ENCODE measurements at places on chromosomes 1 and 21. TPM values are rescaled to one million over a fixed set of nuclear protein-coding genes. Genes with fewer than 3 reads are reported as not detected.

CFAP141 gene
- not detected for total RNA-seq

OR2T2 gene
- not detected for total RNA-seq

LCE2C gene
- total RNA-seq = not detected

TMEM234 gene
- total RNA-seq = 27.0 TPM

ALPL gene
- 14.6 TPM for total RNA-seq

AMIGO1 gene
- total RNA-seq = 15.6 TPM

- DNase-seq = no peak
Measured at GRCh38 chr1:226436855-226437491, 29.1 kb upstream of the PARP1 start.

DNA sequence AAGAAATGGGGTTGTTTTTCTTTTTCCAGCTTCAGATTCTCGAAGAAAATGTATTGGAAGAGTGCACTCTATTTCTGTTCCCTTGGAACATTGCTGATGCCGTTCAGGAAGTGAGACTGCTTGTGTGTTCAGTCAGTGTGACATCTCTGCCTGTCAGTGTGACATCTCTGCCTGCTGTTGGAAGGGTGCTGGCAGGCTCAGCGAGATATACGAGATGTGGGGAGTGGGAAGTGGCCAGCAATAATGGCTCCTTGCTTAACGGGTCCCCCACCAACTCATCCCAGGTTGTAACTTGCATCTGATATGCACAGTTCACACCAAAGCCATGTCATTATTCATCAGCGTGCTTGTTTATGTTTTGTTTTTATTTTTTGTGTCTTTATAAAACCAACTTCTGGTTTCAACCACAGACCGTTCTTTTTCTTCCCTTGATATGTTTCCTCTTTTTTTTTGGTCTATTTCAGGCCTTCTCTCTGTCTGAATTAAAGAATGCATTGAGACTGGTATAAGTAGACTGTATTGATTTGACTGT, 145.4 kb downstream of the GALNT2 start:
- no peak for DNase-seq

GRCh38 chr21:32065654-32066053, 192.8 kb downstream of the HUNK start:
- no peak for DNase-seq

GRCh38 chr21:35819134-35819533, 241.2 kb downstream of the SETD4 start:
- no peak for DNase-seq

DNA sequence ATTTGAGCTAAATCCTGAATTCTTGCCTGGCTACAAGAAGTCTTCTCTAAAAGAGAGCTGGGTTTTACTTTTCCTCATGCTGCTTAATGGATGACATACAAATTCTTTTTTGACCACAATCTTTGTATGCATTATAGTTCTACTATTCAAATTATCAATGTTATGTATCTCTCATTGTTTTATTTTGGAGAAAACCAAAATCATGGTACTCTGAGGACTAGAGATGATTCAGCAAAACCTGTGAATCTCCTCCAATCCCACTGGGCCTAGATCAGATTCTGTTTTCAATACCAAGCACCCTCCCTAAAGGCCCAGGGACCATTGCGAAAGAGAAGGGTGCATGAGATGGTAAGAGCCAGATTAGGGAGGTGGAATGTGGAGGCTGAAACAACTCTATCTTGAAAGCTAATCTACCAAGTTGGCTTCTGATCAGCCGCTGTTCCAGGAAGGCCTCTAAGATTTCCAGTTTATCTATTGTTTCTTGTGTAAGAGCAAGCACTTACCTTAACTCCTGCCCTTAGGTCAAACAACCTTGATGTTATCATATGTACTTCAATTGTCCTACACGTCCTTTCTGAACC, 547.2 kb downstream of the PLPP3 start:
- no peak for DNase-seq

- no peak for DNase-seq
Measured at GRCh38 chr21:46065914-46066551, 31.9 kb upstream of the COL6A2 start.

DNA sequence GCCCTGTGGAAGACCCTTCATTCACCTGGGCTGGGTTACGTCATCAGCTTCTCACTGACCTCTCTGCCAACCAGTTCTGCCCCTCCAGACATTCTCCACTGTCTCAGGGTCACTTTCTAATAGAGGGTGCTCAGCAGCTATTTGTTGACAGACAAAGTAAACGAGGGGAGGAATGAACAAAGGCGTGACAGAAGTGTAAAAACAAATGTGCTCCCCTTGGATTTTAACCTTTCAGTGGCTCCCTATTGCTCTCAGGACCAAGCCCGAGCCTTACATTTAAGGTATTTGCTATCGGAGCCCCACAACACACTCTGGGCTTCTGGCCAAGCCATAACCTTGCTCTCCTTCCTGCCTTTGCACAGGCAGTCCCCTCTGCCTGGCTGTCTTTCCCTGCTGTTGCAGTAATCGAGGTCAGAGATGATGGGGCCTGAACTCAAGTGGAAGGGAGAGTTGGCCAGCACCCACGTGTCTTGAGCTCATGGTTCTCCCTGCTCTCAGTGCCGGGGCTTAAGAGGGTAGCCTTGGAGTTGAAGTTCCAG, 9.3 kb upstream of the MARCKSL1 start:
- DNase-seq = no peak

GRCh38 chr1:62712336-62713243, 24.4 kb upstream of the DOCK7 start:
- DNase-seq = no peak
